ENCODE measurements at places on chromosomes 5 and 9.

DNA sequence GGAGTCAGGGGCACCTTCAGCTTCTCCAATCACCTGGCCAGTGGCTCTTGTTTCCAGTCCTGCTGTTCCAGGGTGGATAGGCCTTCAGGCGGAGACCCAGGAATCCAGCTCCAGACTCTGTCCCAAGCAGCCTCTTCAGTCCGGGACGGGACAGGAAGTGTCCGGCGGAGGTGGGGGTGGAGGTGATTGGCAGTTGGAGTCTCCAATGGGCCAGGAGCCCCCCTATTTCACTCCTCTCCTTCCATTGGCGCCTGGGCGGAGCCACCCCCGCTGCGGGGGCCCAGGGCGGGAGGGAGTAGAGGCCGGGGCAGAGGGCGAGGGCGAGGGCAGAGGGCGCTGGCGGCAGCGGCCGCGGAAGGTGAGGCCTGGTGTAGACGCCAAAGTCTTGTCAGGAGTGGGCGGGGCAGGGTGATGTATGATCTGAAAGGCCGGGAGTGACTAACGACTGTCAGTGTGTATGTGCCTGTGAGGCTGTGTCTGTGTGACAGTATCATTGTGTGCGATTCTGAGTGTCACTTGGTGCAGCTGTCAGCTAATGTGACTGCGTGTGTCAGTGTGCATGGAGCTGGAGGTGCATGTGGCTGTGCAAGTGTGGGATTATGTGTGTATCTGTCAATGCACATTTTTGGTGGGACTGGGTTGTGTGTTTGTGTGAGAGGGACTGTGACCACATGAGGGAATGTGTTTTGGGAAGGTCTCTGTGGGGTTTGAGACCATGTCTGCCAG lies at the start of gene IL11RA:
TSS of gene IL11RA (plus strand) at position 310 of the 726 bp plus-strand sequence. CDS start 3,033 bp downstream, outside the sequence.
- peak; percentile 31 for DNase-seq

- no peak for DNase-seq
Observed at GRCh38 chr5:148780711-148781110, 45.7 kb upstream of the ADRB2 start.

- peak; percentile 31 for DNase-seq
Observed at GRCh38 chr5:63573380-63573779, 388.9 kb downstream of the HTR1A start.

- no peak for DNase-seq
Observed at GRCh38 chr5:41747708-41748107, 122.5 kb downstream of the OXCT1 start.

DNA sequence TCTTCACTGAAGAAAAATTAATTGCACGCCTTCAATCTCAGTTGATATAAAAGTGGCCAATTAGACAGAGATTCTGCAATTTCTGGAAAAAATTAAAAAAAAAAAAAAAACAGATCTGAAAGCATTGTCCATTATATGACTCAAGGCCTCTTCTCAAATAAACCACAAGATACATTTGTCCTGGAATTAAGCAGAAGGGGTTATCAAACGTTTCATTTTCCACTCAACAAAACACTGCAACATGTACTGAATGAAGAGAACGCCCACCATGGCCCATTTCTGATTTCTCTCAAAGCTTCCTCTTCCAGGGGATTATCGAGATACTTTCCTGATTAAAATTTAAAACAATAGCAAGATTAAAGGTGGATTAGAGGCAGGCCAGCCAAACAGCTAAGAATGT lies 5.8 kb upstream of the PAPPA start:
- DNase-seq: no peak

DNA sequence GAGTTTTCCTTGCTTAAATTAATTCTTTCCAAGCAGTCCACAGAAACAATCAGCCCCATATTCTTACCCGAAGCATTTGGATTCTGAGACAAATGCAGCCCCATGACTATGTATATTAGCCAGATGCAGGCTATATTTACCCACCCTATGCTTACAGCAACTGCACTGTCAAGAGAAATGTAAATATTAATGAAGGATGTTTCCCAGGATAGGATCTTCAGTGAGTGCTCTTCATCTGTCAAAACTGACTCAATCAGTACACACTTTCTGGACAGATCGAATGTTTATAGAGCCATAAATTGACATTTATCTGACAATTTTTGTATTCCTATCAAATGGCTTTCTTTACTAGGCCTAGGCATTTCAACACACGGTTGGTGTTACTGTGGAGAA lies 725.3 kb upstream of the SEMA6A start:
- peak; percentile 1 for DNase-seq

- DNase-seq: no peak
Observed at GRCh38 chr5:77285251-77285841, 74.9 kb downstream of the PDE8B start.

DNA sequence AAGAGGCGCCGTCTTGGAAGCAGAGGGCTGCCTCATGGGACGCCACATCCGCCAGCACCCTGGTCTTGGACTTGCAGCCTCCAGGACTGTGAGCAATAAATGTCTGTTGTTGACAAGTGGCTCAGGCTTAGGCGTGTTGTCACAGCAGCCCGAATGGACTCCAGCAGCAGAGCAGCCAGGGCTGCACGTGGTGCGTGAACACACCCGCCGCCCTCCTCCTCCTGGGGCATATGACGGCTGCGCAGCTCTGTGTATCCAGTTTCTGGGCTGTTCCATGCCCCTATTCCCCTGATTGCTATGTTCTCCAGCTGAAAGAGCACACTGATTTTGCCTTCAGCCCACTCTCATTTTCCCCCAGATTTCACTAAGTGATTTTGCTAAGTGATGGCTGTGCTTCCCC lies 36.0 kb upstream of the CLPTM1L start:
- peak; percentile 28 for DNase-seq

GRCh38 chr5:139725073-139725830 lies 70.4 kb upstream of the PSD2 start:
- no peak for DNase-seq

- no peak for DNase-seq
Observed at GRCh38 chr9:5402217-5402616, 35.5 kb downstream of the PLGRKT start.

DNA sequence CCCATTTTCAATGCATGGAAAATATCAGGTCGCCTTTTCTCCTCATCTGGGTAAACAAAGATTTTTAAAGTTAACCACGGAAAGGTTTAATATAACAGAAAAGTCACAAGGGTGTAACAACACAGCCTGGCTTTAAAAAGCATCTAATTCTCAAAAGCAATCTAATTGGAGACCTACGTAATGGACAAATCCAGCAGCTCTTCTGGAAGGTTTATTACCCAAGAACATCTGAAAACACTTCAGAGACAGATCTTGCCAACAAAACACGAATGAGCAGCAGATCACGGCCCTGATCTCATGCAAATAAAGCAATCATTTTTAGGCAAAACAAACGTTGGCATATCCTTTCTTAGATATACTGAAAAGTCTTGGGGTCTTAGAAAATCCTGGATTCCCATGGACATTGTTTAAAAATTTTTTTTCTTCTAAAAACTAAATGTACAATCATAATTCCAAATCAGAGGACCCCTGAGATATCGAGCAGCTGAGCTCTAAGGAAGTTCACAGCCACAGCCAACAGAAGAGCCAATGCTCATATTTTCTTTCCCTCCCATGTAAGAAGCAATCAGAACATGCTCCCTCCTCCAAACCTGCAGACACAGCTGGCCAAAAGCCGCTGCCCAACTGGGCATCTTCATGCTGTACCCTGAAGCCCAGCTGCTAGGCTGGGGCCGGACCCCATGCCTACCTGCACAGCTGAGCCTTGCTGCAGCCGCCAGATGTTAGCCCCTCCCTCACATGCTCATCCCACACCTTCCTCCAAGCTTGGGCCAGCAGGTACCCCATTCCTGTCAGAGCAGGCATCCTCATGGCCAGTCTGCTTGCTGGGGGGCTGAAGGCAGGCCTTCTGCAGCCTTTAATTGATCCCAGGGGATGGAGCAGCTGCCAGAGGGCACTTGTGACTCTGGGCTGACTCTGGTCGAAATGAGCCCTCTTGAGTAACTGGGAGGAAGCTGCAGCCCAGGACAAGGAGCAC lies 11.2 kb downstream of the ANKS6 start:
- DNase-seq: no peak

GRCh38 chr5:90530736-90531487 lies 1.5 kb upstream of the LYSMD3 start:
- DNase-seq: no peak

GRCh38 chr9:85289142-85289541 lies 452.6 kb downstream of the AGTPBP1 start:
- DNase-seq: no peak

- DNase-seq: no peak
Observed at GRCh38 chr5:14226992-14227391, 83.8 kb downstream of the TRIO start.

DNA sequence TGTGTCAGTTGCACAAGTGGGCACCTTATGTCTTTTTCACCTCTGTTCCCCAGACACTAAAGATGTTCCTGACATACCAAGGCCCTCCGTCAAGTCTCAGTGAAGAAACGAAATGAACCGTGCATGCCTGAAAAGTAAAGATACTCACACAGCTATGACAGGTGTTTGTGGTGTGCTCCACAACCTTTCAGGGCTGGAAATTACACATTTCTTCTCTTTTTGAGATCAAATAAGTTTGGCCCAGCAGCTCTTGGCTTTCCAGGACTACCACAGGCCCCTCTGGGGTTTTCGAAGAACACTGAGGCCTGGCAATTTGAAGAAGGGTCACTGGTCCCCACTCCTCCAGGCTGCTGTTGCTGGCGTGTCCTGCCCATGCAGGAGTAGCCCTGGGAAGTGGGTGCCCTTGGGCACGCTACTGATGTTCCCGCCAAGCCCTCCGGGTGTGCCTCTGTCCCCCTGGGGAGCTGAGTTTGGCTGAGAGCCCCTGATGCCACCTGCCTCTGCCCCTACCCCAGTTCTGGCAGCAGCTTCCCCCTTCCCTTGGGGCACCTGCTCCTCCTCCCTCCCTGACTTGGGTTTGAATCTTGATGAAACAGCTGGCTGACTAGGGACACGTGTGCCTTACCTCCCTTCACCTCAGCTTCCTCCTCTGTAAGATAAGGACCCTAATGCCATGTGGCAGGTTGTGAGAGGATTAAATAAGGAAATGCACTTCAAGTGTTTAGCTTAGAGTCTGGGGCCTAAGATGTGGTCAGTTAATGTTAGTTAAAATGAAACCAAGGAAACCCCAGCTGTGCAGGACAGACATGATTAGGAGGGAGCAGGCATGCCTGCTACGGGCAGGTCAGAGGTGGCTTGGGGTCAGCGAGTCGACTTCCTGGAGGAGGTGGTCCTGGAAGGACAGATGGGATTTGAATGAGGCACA lies 49.1 kb upstream of the GADD45G start:
- no peak for DNase-seq

DNA sequence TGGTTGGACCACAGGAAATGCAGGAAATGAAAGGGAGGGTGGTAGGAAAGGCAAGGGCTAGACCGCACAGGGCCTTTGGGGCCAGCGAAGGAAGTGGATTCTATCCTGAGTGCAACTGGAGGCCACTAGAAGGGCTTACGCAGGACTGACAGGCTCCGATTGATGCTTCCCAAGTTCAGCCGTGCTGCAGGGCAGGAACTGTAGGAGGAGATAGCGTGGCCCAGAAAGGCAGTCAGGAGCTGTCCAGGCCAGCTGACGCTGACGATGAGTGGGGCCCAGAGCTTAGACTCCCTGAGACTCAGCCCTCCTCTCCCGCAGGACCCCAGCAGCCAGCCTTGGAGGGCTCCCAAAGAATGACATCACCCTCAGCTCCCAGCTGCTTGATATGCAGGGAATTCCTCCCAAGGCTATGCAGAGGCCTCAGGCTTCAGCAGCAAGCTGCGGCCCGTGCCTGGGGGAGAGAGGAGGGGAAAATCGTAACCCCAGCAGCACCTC lies 48.8 kb downstream of the KCNIP1 start:
- no peak for DNase-seq

DNA sequence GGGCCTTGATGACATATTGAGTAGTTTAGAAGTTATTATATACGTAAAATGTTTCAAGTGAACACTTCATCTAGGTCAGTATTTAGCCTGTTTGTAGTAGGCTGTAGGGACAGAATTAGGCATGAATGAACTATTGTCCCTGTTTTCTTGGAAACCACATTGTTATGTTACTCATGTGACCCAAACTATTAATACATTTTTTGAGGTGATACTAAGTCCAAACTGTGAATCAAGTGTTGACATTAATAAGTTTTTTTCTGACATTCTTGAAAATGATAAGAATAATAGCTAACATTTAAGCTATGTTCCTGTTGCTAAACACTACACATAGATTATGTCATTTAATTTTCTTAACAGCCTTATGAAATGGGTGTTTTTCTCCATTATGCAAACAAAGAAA lies 1642.7 kb upstream of the WWC1 start:
- DNase-seq: no peak

DNA sequence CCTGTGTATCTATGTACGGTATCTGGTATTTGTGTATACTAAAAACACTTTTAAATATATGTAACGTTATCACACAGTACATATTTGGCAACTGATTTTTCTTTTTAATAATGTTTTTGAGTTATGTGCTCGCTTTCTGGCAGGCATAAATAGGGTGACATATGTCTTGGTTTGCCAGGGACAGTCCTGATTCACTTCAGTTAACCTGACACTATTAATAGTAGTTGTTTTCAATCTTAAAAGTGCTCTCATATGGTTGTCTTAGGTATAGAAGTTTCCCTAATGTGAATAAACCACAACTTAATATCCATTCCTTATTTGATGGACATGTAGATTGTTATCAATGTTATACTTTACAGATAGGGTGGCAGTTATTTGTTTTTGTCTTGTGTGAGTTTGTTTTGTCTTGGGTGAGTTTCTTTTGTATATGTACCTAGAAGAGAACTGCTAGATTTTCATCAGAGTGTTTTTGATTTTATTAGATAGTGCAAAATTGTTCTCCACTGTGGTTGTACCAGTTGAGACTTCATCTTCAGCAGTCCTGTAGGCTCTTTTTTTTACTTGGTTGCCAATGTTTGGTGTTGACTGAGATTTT lies 7.9 kb downstream of the G3BP1 start:
- no peak for DNase-seq

DNA sequence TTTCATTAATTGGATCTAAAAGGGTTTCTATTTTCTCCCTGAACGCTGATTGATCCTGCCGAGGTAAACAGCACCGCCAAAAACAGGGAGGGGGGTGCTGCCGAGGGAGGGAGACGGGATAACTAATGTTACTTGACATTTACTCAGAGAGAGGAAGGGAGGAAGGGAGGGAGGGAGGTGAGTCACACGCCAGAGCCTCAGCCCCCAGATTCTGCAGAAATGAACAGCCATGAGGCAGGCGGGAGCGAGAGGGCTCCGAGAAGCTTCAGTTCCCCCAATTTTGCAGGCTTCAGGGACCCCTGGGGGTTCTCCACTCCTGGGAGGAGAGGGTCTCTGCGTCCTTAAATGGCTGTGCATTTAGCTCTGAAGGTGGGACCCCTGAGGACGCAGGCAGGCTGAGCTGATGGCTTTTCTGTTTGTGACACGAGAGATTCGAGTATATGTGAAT lies 59.1 kb upstream of the IER5L start:
- no peak for DNase-seq

All from NCI-H510A treated with DMSO at 0.1 percent for 48 hours (cell line).